ENCODE measurements at places on chromosomes 16 and 17.

DNA sequence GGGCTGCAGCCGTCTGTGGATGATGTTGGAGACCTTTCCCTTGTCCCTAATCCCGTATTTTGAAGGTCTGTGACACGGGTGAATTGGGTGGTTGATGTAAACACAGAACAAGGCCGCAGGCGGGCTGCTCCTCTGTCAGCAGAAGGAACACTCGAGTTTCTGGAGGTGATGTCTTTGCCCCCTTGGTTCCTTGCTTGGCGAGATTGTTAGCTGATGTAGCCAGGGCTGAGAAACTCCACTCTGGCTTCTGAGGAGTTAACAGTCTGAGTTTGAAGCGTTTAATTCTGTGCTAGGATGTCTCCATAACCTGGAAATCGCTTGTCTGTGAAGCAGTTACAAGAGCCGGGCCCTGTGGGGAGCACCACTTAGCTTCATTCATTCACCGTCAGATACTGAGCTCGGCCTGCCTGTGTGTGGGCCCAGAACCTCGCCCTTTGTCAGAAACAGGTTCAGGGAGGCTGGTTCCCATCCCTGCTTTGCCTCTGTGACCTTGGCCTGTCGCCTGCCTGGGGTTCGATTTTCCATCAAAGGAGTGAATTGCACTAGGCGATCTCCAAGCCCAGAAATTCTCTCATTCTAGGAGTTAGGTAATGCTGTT is 1.3 kb downstream of the MAPK8IP3 start:
- no peak for DNase-seq

DNA sequence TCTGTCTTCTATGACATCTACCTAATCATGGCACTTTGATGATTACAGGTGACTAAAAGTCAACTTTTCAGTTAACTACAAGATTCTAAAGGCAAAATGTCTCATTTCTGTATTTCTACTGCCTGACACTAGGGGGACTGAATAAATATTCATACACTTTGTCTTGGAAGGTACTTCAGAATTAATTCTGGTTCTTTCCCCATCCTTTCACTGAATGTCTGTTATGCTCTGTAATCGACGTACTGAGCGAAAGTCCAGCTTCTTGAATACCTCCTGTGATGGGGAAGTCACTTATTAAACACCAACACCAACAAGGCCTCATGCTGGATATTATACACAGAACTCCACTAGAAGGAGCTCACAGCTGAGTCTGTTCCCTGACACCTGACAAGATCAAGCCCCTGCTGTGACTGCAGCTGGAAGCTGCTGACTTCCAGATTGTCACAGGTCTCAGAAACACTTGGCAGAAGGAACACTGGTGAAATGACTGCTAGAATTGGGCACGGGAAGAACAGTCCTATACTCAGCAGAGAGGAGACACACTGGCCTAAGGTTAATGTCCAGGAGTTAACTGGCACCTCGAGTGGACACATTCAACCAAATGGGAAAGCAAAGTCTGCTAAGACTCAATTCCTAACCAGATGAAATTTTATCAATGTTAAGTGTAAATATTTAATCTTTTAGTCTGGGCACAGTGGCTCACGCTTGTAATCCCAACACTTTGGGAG is 31.9 kb downstream of the CMC2 start:
- DNase-seq = no peak

DNA sequence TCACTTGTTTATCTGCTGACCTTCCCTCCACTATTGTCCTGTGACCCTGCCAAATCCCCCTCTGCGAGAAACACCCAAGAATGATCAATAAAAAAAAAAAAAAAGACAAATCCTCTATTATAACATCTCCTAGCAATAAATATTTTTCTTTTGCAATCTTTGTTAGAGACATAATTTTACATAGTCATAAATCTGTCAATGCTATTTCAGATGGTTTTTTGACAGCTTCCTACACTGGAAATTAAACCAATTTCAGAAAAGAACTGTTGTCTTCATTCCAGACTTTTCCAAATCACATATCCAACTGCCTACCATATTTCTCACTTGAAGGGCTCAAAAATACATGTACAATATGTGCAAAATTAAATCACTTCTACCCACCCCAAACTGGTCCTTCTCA is 3.7 kb downstream of the METTL16 start:
- DNase-seq = no peak

DNA sequence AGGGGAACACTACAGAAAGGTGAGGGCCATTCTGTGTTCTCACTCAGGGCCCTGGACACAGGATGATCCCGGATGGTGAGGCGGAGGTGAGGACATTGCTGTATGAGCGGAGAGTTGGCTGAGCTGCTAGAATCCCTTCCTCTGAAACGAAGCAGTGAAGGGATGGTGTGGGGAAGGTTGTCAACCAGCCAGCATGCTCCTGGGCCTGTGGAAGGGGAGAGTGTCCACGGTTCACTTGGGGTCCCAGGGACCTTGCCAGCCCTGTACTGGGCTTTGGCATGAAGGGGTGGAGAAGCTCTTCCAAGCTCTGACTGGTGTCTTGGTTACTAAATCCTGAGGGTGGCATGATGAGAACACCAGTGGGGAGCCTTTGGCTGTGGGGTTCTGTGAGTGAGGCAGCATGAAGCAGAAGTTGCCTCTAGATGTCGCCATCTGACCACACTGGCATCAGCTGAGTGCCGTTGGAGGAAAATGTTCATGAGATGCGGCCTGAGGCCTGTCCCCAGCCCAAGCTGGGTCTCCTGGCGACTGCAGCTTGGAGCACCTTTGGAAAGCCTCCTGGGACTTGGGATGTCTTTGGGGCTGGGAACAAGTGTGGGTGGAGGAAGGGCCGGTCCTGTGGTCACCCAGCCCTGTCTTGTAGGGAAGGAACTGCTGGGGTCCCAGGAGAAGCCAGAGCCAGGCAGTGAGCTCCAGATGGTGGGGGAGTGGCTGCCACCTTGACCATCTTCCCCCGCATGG is 14.8 kb downstream of the PDP2 start:
- peak; percentile 85 for DNase-seq

- DNase-seq = peak; percentile 37
These were observed 26.6 kb downstream of the ACSF3 start for GRCh38 chr16:89120281-89120680.

DNA sequence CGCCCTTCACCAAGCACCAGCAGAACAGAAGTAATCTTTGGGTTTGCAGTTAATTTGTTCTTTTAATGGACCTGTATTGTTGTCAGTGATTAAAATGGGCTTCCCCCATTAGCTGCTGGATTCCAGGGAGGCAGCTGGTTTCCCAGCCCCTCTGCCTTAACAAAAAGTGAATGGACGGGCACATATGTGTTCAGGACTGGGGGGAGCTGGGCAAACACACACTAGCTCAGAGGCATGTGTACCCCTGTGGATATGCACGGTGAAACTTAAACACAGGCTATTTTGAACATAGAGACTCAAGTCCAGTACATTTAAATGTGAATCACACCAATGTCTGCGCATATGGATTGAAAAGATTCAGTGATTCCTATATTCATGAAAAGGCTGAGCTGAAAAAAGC is 25.5 kb upstream of the TMEM132E start:
- no peak for DNase-seq

DNA sequence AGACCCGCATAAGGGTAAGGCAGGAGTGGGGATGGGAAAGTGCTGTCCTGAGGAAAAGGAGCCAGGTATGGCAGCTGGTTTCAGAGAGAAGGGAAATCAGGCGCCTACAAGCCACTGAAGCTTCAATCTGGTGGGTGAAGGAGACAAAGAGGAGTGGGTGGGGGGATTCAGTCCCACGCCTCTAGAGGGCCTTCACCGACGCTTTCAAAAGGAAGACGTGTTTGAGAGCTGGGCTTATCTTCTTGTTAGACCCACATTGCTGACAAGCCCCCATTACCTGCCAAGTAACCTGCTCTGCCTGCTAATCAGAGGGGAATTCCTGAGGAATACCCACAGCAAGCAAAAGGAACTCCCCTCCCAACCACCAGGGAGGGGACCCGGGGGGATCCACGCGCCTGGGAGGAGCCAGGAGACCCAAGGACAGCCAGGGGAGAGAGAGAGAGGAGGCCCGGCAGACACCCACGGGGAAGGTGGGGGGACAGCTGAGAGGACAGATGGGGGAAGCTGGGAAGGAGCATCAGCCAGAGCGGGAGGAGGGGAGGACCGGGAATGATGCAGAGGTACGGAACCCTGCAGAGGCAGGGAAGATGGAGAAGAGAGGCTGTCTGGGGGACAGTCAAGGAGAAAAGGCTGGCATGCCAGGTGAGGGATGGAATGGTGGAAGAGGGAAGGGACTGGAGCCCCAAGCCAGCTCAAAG is 1.0 kb downstream of the MTMR4 start:
- no peak for DNase-seq

GRCh38 chr17:47949946-47950345 is 7.7 kb downstream of the PRR15L start:
- no peak for DNase-seq

GRCh38 chr17:43384476-43384862 is 14.3 kb upstream of the ARL4D start:
- no peak for DNase-seq

DNA sequence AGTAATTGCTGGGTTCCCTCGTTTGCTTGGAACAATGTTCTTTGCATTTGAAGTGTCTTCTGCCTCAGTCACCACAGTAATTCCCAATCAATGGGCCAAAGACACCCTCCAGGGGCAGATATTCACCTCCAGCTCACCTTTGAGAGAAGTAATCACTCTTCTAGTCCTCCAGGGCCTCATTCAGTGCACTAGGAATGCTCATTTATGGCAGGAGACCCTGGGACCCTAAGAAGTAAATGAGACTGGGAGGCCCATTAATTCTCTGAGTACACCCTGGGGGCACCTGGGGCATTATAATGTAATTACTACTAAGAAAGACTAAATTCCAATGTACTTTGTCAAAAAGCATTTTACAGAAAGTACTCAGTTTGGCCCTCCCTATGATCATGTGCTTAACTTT is 158.2 kb upstream of the XYLT1 start:
- peak; percentile 17 for DNase-seq

DNA sequence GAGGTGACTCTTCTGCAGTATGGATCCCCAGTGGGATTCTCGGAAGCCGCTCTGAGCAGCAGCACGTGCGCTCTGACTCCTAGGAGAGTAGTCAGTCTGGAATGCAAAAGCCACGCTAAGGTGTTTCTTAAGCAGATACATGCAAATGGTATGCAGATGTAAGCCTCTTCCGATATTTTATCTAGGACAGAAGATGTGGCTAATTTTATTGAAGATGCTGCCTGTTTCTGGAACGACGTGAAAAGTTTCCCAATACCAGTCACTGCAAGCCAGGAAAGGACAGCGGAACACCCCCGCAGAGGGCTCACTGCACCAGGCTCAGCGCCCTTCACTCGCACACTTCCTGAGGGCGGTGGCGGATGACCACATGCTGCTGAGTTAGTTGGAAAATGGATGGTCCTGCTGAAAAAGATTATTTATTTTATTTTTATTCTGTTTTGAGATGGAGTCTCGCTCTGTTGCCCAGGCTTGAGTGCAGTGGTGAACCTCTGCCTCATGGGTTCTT is 10.1 kb downstream of the FADS6 start:
- no peak for DNase-seq

- DNase-seq = no peak
These were observed 106.8 kb downstream of the ZNF778 start for GRCh38 chr16:89324056-89325010.

DNA sequence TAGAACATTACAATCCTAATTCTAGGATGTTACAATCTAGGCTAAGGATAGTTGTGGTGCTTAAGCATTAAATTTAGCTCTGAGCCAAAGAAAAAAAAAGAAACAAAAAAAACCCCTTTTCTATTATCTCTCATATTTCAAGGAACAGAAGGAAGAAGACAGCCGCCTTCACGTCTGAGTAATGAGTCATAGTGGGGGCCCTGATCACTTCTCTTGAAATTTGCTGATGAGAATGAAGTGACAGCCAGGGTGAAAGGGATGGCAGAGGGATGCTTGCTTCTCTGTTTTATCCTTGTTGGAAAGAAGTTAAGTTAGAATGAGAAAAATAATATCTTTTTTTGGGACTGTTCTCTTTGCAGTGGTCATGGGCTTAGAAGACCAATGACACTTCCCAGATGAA is 82.6 kb upstream of the MPHOSPH6 start:
- DNase-seq = no peak

GRCh38 chr16:68711421-68712139 is 25.5 kb upstream of the CDH1 start:
- no peak for DNase-seq

DNA sequence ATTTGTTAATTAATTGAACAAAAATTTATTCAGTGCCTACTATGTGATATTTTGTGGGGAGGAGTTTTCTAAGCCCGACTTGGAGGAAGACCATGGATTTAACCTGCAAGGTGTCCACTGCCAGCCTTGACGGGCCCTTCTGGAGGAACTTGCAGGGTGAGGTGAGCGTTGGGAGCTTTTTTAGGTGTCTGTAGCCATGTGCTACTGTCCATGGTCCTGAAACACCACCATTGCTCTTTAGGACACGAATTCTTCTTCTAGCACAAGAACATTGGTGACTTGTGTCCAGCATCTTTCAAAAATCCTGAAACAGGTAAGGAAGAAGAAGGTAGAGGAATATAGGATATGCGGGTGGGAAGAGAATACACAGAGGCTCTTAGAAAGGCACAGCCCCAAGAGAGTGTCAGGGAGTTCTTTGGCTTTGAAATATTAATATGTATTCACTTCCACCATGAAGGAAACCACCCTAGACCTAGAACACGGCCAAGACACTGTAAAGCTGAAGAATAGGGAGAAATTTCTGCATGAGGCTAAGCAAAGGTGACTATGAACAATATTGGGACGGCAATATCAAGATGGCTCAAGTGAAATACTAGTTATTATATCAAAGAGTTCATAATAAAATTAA is 27.9 kb upstream of the OR4D1 start:
- peak; percentile 80 for DNase-seq

DNA sequence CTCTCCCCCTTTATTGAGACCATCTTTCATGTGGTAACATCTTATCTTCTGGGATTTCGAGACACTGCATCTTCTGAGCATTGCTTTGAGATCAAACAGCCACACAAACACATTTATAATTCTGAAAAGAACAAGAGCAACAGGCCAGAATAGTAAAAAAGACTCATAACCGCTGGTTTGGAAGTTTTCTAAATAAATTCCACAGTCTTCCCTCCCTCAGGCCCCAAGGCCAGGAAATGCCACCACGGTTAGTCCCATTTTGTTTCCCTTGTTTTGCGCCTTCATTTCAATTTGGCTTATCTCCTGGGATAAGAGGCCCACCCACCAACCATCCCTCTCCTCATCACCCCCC is 25.3 kb downstream of the LITAF start:
- DNase-seq = peak; percentile 35

DNA sequence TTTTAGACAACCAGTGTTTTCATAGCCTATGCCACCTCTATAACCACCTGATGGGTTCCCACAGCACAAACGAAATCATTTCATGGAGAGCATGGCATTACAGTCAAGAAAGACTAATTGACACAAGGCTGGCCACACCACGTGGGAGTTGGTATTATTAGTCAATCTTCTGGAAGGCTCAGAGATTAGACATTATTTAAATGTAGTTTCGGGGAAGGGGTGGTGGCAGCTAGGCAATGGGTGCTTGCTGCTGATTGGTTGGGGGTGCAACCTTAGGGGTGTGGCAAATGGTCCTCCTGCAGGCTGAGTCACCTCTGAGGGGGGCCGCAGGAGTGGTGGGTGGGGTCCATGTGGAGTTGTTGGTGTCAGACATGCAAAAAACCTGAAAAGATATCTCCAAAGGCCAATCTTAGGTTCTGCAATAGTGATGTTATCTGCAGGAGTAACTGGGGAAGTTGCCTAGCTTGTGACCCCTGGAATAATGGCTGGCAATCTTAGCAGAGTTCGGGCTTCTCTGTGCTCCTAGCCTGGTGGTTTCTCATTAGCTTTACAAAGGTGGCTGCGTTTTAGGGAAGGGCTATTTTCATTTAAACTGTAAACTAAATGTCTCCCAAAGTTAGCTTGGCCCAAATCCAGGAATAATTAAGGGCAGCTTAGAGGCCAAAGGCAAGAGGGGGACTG is 4.6 kb downstream of the TEN1 start:
- no peak for DNase-seq

Data from kidney (tissue), 22 donors.